Lower lobe of right lung (tissue), 2 donors: ENCODE measurements at places on chromosomes 6 and 20. TPM values are rescaled to one million over a fixed set of nuclear protein-coding genes. Genes with fewer than 3 reads are reported as not detected.
A peak's percentile ranks its signal among the peaks of the same experiment; 100 is the strongest.

The FIG4 gene
- total RNA-seq = 44.5 TPM

The CDH26 gene
- 8.4 TPM for total RNA-seq

The KCNQ5 gene
- 0.35 TPM for total RNA-seq

The ERVFRD-1 gene
- 0.65 TPM for total RNA-seq

The PPT2 gene
- 13.7 TPM for total RNA-seq

The TRAPPC3L gene
- not detected for total RNA-seq

The NEURL2 gene
- total RNA-seq = 2.4 TPM

The RAET1E gene
- not detected for total RNA-seq

The PACSIN1 gene
- not detected for total RNA-seq

The MAS1 gene
- not detected for total RNA-seq

The FOXP4 gene
- 30.0 TPM for total RNA-seq

The TREM1 gene
- total RNA-seq = 160 TPM

- no peak for DNase-seq
Observed at GRCh38 chr20:44209686-44210405, 725 bp downstream of the OSER1 start.

GRCh38 chr6:31586008-31586407 lies at the start of gene LST1:
Gene LST1, plus strand, starts transcription at chr6:31586277. Its CDS starts 1,023 bp downstream, at chr6:31587300.
- no peak for DNase-seq

DNA sequence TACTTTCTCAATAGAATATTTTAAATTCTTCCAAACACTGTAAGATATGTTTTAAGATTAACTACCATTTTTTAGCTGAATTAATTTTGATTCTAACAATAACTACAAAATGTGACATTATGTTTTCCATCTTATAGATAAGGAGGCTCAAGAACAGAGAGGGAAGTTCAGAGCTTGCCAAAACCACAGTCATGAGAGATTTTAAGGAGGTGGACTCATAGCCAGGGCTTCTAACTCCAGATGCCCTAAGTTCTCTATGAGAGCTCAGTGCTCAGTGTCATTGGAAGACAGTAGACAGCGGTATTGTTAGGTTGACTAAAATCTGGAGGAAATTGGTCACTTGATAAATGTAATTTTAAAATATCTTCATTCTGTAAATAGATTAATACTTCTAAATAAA lies 144.2 kb downstream of the PACRG start:
- DNase-seq = no peak

DNA sequence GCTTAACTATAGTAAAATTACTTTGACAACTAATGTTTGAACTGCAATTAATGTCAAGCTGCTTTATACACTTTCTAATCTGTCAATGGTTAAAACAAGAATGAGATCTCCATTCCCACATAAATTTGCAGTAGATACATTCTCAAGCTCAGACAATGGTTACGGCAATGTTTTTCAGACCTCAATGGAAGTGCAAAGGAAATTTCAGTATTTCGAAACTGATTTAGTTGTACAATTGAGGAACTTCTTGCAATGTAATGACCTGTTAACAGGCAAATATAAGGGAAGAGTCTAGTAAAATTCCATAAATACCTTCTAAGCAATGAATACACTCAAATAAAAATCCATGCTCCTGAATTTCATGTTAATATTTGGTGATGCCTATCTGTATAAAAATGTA lies 94.7 kb downstream of the ADTRP start:
- DNase-seq = no peak

GRCh38 chr6:167479901-167480648 lies 155.2 kb downstream of the TTLL2 start:
- DNase-seq = no peak

GRCh38 chr20:1469306-1469905 lies 2.8 kb upstream of the NSFL1C start:
- no peak for DNase-seq

DNA sequence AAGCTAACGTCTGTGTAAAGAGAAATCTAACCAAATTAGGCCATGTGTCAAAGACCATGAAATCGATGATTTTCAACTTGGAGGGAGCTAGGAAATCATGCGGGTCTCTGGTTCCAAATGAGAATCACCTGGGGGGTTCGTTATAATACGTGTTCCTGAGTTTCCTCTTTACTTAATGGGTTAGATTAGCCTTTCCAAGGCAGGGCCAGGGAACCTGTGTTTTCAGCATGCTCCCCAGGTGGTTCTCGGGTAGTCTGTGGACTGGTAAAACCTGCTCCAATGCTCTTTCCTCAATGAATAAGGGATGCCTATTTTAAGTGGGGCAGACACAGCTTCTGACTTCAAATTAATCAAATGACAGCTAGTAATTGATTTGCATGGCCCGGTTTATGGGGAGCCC lies 965 bp upstream of the HLA-DOA start:
- DNase-seq = no peak

DNA sequence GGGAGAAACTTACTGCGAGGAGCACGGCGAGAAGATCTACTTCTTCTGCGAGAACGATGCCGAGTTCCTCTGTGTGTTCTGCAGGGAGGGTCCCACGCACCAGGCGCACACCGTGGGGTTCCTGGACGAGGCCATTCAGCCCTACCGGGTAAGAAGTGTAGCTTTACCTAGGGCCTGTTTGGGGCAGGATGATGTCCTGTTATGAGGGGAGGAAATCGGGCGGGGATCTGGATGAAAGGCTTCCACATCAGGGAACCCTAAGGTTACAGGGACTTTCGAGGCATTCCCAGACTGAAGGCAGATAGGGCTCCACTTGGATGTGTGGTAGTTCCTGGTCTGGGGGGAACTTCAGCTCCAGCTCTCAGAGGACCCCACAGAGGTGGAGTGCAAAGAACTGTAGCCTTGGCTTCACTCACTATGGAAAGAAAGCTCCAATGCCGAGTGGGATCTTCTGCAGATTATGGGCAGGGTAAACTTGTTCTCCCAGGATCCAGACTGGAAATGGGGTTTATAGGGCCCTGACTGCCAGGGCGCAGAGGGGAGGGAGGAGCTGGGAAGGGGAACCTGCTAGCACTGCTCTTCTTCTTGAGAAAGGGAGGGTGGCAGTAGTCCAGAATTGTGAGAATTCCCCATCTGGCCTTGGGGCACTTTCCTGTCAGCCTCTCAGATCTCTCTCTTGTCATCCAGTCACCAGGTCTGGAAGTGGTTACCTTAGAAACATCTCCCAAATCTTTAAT lies 740 bp downstream of the TRIM15 start:
- DNase-seq = no peak

DNA sequence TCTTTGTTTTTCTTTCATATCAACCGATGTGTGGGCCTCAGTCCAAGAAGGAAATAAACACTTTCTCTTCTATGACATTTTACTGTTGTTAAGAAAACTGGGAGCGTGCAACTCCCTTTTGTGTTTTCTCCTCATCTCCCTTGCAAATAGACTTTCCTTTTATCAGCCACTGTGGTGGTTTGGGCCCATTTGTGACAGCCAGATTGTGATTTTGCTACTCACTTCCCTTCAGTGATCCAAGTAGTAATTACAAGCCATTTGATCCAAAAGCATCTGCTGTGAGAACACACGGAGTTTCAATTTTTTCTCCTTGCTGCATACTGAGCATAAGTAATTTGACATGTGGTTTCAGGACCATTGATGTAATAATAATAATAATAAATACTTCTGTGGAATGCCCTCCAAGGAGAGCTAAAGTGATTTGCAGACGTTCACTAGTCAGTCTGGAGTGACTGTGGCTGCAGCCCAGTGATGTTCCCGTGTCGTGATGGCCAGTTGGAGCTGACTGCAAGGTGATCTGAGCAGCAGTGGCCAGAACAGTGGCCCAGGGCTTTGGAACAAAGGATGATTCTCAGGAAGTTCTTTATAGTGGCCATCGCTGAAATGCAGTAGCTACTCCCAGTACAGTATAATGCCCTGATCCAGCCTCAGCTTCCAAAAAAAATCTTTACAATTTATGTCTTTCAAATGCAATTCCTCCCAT lies 91.9 kb upstream of the CLDN20 start:
- no peak for DNase-seq

GRCh38 chr6:132253211-132253610 lies 148.1 kb downstream of the MOXD1 start:
- no peak for DNase-seq

- no peak for DNase-seq
Observed at GRCh38 chr20:51960047-51960675, 157.8 kb upstream of the SALL4 start.

GRCh38 chr6:33695451-33695887 lies 16.0 kb downstream of the UQCC2 start:
- no peak for DNase-seq

DNA sequence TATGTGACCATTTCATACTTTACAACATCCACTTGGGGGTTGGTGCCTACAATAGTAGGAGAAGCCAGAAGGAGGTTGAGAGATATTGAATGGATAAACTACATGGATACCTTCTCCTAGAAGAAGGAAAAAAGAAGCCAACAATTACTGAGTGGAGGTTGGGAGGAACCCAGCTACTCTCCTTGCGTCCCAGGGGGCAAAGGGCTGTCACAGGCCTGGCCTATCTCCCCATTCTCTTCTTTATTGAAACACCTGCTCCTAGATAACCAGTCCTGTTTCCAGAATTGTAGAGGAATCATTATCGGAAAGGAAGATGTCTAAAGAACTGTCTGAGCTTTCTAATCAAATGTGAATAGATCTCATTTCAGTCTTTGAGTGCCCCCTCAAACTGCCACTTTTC lies 115.1 kb downstream of the MAP7 start:
- no peak for DNase-seq

DNA sequence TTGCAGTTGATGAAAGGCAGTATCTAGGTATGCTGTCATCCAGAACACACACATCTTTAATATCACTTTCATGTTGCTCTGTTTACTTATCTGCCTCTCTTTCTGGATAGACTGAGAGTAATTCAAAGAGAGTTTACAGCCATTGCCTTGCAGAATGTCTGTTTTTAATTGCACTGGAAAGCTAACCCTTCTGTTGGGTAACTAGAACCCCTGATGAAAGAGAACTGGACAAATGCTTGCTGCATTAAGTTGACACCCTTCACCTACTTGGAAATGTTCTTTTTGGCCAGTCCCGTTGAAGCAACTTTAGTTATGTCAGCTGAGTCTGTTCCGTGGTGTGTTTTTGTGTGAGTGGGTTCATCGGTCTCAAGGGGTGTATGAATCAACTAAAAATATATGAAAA lies 383.8 kb upstream of the CITED2 start:
- no peak for DNase-seq

DNA sequence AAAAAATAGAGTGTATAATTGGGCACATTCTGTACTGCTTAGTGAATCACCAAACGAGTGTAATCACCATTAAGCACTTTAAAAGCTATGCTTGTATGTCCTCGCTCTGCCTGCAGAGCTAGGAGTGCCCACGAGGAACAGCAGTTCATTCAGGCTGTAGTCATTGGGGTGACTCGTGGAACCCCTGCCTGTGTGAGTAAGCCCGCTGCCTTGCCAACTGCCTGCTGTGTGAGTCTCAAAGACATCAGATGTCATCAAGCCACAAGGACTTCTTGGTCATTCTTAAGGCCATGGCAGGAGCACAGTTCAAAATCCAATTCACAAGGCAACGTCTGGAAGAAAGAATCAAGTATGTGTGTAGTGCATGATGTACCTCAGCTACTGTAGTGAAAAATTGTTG lies 60.4 kb downstream of the FOXO3 start:
- no peak for DNase-seq

GRCh38 chr6:130407032-130407431 lies 41.2 kb downstream of the TMEM200A start:
- DNase-seq = no peak

DNA sequence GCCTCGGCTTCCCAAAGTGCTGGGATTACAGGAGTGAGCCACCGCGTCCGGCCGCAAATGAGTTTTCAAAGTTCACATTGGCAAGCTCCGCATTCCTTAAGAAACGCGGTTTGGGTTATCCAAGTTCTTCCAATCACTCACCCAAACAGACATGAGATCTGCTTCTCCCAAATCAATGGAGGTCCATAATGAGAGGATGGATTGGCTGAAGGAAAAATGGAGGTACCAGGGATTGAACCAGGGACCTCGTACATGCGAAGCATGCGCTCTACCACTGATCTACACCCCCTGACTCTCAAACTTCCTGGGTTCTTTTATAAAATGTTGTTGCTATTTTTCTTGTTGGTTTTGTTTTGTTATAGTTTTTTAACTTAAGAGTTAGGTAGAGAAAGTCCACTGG lies 170.0 kb downstream of the GPX5 start:
- no peak for DNase-seq

DNA sequence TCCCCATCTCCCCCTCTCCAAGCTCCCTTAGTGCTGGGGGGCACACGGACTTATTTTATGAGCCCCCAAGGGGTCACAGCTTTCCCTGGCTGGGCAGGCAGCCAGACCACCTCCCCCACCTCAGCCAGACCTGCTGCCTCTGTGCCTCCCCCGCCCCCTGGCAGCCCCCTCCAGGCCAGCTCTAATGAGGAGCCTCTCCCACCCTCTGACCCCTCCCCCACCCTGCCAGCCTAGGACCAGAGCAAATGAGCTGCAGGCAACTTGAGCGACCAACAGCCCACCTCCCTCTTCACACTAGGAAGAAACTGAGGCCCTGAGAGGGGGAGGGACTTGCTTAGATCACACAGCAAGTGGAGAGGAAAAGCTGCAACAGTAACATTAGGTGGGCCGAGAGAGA lies 1.9 kb downstream of the GDF5 start:
- DNase-seq = no peak

GRCh38 chr6:17420368-17420767 lies 27.0 kb downstream of the CAP2 start:
- no peak for DNase-seq

GRCh38 chr6:157276134-157276532 lies 47.2 kb downstream of the TMEM242 start:
- no peak for DNase-seq

DNA sequence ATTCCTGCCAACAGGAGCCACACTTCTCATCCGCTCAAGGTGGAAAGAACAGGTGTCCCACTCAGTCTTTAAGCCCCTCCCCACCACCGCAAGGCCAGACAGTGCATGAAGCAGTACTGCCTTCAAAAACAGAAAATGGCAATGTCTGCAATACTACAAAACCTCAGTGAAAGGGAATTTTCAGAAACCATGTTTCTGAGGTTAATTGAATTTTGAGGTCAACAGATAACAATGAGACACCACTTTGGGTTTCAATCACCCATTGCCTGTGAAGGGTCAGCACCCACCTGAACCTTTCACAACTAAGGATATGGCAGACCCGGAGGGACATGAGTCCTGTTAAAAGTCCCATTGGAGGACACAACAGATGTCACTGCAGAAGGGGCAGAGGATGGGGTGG lies 13.0 kb downstream of the ZC3H12D start:
- no peak for DNase-seq

GRCh38 chr6:29632789-29633533 lies at the start of gene GABBR1:
Gene GABBR1, minus strand, starts transcription at chr6:29633183. Its CDS starts 798 bp downstream, at chr6:29632385.
- peak; percentile 89 for DNase-seq

GRCh38 chr20:1935696-1936366 lies 40.6 kb downstream of the SIRPA start:
- DNase-seq = no peak

DNA sequence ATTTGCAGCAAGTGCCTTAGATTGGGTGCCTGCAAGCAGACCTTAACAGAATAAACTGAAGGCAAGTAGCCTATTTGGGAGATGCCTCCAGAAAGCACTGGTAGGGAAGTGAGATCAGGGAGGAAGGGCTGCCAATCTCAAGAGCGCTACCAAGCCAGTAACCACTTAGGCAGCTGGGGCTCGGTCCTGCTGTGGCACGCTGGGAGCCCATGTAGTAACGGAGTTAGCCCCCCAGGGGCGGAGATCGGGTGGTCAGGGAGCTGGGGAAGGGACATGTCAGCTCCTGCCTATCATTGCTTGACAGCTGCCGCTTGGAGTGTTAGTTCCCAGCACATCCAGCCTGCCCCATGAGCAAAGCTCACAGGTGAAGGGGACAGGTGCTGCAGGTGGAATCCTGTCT lies 127.0 kb downstream of the CEBPB start:
- no peak for DNase-seq

- DNase-seq = no peak
Observed at GRCh38 chr6:104771258-104771832, 88.4 kb downstream of the HACE1 start.
